CD8-positive, alpha-beta T cell (primary cell): ENCODE measurements at places on chromosomes 4 and X.

DNA sequence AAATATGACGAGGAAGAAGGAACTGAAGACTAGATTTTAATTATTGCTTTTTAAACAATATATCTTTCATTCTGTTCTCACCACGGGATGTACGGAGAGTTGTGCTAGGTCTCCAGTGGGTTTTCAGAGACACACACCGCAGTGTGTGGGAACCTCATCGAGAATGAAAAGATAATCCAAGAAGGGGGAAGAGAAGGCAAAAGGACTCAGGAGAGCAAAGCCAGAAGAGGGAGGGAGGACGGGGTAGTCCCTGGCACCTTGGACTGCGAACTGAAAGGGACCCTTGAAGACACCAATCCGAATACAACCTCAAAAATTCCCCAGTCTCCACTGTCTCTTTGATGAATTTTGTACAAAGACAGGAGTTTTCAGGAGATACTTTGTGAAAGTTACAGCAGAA is 932 bp upstream of the LEF1 start:
- DNase-seq = no peak

DNA sequence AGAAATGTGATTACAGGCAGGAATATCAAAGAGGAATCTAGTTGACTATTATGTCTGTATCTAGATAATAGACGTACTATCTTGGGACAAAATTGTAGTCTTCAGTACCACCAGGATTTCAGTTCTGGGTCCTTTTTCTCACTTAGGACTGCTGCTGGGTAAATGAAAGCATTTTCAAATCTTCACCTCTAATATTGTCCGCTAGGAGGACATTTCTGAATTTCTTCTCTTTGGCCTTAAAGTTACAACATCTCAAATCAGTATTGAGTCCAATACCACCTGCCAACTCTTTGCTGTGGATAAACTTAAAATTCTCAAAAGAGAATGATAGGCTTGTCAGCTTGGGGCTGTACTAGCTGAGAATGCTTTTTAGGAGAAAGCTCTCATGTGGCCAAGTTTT is 6.0 kb downstream of the FGF16 start:
- DNase-seq = no peak

DNA sequence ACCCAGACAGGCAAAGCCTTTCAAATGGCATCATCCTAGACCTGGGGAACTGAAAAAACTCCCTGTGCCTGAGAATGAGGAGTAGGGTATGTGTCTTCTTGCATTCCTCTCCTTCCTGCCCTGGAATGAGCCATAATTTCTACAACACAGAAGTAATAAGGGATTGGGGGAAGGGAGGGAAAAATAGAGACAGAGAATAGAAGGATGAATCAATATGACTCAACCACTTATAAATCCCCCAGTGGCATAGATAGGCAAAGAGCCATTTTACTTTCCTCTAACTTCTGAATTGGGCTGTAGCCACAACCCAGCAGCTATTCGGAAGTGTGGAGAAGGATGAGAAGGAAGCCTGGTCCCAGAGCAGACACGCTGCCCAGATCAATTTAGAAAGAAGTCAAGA is 99.9 kb downstream of the NHS start:
- DNase-seq = no peak

DNA sequence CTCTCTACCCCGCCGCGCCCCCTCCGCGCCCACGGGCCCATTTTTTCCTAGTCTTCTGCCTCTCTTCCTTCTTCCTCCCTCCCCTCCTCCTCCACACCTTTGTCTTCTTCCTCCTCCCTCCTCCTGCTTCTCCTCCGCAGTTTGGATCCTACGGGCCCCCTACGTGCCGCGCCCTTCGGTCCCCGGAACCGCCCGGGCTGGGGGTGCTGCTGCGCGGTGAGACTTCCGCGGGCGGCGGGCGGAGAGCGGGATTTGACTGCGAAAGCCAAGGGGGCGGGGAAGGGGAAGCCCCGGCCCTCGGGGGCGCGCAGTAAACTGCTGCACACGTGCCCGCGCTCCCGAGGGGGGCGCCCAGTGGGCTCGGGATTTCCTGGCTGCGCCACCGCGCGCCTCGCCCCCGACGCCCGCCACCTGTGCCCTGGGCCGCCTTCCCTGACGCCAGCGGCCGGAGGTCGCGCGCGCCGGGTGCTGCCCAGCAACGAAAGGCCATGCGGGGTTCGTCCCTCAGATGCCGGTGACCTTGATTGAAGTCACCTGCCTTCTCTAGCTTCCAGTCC is 3.3 kb upstream of the NKX3-2 start:
- DNase-seq = no peak
